Muscle of back (tissue), 13 donors: ENCODE measurements at places on chromosomes 1 and 21. TPM values are rescaled to one million over a fixed set of nuclear protein-coding genes. Genes with fewer than 3 reads are reported as not detected.

DNA sequence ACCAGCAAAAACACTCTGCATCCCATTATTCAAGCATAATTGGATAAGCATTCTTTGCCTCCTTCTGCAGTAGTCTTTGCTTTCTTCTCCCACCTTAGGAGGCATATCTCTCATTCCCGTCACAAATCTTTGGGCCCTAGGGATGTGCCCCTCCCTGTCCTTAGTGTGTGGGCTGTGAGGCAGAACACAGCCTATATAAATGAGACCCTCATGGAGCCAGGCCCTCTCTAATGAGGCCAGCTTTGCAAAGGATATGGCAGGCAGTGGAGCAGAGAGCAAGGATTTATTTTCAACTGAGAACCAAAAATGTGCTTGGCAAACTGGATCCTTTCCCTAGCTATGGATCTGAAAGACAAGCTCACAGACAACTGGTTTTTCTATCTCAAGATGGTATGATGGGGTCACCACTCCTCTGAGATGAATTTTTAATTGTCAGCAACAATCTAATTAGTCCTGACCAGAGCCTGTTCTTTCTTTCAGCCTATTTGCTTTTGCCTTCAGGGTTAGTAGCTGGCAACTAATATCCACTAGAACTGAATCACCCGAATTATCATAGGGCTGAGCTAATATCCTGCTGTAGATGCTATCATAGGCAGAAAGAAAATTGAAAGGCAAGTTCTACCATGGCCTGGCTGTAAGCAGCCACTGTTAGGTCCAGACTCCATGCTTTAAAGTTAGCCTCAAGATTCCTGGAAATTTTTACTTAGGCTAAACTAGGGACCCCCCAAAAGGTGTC is 134.2 kb downstream of the SYT2 start:
- no peak for DNase-seq

DNA sequence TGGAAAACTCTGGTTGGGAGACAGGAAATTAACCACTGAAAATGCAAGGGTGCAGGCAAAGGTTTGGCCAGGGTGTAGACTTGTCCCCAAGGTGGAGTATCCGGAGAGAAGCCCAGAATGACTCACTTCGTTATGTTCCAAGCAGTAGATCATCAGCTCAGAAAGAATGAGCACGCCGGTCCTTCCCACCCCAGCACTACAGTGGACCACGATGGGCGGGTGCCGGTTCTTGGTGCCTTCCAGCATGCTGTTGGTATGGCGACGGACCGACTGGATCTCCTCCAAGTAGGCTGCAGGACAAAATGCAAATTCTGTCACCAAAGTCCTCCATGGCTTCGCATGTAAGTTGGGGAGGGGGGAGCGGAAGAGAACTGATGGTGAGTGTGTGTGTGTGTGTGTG is 83.4 kb downstream of the SMYD2 start:
- DNase-seq, result peak; percentile 64

GRCh38 chr1:32580348-32581017 is 41.3 kb downstream of the ZBTB8A start:
- no peak for DNase-seq

GRCh38 chr1:6068932-6069331 is 23.2 kb downstream of the KCNAB2 start:
- DNase-seq, result no peak

GBP6 gene
- polyA plus RNA-seq, result not detected

GRCh38 chr21:45457161-45457831 is 52.3 kb downstream of the COL18A1 start:
- no peak for DNase-seq

DNA sequence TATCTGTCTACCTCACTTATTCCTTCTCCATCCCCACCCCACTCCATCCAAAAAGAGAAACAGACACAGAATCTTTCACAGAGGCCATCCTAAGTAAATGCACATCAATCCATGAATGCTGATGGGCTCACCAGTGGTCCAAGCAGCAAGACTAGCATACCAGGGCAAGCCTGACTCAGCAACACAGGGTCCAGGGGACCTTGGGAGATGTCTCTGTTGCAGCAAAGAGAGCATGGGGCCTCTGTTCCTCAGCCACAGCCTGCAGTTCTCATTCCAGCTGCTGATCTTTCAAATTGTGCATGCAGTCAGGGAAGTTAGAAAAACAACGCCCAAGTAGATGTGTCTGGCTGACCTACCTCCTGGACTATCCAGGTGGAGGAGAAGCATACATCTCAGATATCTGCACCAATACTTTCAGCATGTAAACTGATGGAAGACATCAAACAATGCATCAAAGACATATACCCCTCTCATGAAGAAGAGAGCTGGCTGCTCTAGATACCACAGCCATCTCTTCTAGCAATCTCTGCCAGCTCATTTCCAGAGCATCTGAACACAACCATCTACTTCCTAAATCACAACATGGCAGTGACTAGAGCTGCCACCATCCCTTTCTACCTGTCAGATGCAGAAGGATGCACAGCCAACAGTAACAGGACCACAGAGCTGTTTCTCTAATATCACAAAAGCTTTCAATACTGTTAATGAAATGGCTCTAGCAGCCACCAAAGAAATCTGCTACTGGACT is 54.5 kb downstream of the CD34 start:
- no peak for DNase-seq

SPAG17 gene
- polyA plus RNA-seq, result 2.7 TPM

RGS8 gene
- polyA plus RNA-seq, result 0.31 TPM

GRCh38 chr1:222331340-222331739 is 216.6 kb downstream of the HHIPL2 start:
- DNase-seq, result no peak

FMN2 gene
- polyA plus RNA-seq, result 0.69 TPM

DNA sequence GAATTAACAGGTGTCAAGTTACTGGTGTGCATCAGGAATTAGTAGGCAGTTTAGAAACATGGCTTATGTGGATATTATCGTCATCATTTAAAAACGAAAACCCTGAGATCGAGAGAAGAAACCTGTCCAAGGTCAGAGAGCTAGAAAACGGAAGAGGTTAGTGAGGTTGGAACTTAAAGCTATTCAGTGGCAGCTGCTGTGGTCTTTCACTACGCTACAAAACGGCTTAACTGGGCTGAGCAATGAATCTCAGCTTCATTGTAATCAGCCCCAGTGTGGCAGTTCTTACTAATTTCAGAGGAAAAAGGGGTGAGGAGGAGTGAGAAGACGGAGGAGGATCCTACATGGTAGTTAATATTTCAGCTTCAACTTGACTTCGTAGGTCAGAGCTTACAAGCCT is 77.9 kb downstream of the DAB1 start:
- no peak for DNase-seq

PRKCZ gene
- 5.5 TPM for polyA plus RNA-seq

- no peak for DNase-seq
These were observed 157.4 kb downstream of the HUNK start for GRCh38 chr21:32030146-32030652.

- DNase-seq, result peak; percentile 9
These were observed 89.5 kb upstream of the CD53 start for GRCh38 chr1:110783292-110783918.

PRELP gene
- 1.3 TPM for polyA plus RNA-seq

- no peak for DNase-seq
These were observed 9.5 kb downstream of the SH3BGRL3 start for GRCh38 chr1:26289158-26290059.
